ENCODE measurements at places on chromosomes 2 and 18.

DNA sequence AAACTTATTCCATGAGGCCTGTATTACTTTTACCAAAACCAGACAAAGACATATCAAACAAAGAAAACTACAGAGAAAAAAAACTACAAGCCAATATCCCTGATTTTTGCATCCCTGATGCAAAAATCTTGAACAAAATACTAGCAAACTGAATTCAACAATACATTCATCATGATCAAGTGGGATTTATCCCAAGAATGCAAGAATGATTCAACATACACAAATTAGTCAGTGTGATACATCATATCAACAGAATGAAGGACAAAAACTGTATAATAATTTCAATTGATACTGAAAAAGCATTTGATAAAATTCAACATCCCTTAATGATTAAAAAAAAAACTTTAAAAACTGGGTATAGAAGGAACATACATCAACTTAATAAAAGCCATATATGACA, 106.8 kb downstream of the SLC39A10 start:
- DNase-seq, result no peak

- peak; percentile 29 for DNase-seq
Measured at GRCh38 chr2:13413989-13414388, 697.3 kb downstream of the TRIB2 start.

- DNase-seq, result no peak
Measured at GRCh38 chr18:22200611-22201225, 31.3 kb downstream of the GATA6 start.

- no peak for DNase-seq
Measured at GRCh38 chr2:38131676-38132075, 55.7 kb upstream of the CYP1B1 start.

DNA sequence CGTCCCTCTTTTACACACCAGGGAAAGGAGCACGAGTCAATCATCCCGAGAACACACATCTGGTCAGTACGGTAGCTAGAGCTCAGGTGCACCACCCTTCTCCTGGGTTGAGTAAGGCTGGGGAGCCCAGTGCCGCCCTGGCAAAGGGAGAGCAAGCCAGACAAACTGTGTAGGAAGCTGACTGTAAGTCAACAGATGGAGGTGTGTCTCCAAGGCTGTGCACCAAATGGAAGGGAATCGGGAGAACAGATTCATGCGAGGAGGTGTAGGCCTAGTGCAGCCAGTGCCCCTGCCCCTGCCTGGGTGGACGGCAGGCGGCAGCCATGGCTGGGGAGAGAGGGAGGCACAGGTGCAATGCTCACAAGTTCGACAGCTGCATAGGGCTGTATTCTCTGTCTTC, 65.7 kb downstream of the CELF4 start:
- no peak for DNase-seq

GRCh38 chr2:137935591-137935990, 28.7 kb upstream of the HNMT start:
- no peak for DNase-seq

DNA sequence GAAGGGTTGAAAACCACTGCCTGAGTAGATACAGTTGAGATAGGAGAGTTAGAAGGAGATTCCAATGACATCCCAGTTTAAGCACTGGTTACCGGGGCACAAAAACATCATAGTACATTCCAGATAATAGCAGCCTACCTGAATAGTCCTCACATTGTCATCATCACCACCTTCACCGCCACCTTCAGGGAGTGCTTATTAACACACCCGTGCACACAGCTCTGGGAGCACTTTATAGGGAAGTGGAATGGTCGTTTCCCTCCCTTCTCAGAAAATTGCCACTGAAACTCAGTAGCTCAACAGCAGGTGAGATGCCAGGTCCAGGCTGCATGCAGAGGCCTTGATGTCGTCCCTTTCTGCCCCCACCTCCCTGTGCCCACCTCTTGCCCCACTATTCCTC, 8.2 kb downstream of the SERPINB7 start:
- peak; percentile 21 for DNase-seq

- DNase-seq, result peak; percentile 29
Measured at GRCh38 chr2:174606336-174606735, 8.7 kb upstream of the WIPF1 start.

GRCh38 chr2:1265454-1265853, 147.8 kb upstream of the TPO start:
- DNase-seq, result no peak

DNA sequence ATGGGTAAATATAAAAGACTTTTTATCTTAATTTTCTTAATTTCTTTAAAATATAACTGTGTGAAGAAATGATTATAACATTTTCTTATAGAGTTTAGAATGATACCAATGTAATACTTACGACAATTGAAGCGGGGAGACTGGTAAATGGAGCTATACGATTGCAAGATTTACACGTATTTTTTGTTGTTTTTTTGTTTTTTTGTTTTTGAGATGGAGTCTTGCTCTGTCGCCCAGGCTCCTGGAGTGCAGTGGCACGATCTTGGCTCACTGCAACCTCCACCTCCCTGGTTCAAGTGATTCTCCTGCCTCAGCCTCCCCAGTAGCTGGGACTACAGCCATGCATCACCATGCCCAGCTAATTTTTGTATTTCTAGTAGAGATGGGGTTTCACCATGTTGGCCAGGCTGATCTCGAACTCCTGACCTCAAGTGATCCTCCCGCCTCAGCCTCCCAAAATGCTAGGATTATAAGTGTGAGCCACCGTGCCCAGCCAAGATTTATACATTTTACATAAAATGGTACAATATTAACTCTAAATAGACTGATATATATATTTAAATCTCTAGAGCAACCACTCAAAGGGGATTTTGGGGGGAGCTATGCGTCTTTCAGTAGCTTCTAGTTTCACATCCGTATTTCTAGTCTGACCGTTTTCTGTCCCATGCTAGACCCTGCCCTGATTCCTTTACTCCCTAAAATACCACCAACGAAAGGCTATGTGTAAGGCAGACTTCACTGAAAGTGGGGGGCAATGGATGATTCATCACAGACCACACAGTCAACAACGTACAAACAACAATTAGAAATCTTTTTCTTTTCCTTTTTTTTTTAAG, 28.2 kb upstream of the ATG16L1 start:
- DNase-seq, result no peak

DNA sequence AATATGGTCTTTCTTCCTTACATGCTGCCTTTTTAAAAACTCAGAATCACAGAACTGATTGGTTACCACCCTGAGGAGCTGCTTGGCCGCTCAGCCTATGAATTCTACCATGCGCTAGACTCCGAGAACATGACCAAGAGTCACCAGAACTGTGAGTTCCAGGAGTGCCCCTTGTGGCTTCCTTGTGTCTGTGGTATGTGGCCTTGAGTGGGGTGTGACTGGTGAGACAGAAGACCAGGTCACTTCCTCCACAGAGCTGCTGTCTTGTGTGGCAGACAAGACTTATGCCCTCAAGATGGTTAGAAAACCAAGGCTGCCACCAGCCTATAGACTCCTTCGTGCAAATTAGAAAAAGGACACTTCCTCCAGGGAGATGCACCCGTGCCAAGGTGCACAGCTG, 72.6 kb downstream of the EPAS1 start:
- no peak for DNase-seq

GRCh38 chr2:42962508-42962953, 170.1 kb upstream of the HAAO start:
- no peak for DNase-seq

DNA sequence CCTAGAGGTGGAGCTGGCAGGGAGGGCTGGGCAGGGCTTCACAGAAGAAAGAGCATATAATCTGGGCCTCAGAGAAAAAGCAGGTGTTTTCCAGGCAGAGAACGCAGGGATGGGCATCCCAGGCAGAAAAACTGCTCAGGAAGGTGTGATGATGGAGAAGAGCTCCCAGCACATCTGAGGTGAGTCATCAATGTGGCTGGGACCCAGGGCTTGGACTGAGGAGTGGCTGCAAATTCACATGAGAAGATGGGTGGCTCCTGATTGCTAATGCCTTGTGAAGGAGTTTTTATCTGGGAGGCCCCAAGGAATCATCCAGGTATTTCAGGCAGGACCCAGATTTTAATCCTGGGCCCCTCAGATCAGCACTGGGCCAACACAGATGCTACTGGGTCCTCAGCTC, 10.2 kb downstream of the IL1F10 start:
- DNase-seq, result no peak

- DNase-seq, result no peak
Measured at GRCh38 chr2:112075490-112076260, 20.6 kb downstream of the TMEM87B start.

DNA sequence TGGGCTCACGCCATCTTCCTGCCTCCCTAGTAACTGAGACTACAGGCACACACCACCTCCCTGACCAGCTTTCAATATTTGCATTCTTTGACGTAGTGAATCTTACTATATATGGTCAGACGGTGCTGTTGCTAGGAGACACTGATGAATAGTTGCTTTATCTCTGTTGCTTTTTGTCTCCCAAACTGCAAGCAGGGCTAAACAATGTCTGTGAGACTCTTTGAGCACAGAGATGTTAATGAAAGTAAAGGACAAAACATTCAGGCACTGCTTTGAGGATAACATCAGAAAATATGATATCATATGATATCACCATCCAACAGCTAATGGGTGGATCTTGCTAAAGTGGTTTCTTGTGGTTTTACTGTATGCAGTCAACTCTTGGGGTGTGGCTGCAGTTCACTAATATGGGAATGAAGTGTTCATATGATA, 43.0 kb downstream of the EMILIN2 start:
- DNase-seq, result peak; percentile 36

- no peak for DNase-seq
Measured at GRCh38 chr2:162478721-162479129, 134.8 kb downstream of the GCA start.

DNA sequence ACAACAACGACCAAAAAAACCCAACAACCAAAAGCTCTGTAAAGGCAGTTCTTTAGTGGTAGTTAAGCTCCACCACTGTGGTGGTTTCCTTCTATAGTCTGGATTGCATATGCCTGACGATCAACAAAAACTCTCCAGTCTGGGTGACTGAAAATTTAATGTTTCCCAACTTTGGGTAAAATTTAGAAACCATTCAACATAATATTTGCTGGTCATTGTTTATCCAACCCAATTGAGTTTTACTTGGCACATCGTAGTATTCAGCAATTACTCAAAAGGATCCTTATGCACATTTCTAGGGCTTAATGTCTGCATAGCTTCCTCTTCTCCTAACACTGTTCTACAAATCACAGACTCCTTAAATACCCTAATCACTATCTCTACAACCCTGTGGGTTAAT, 1080.2 kb upstream of the NRXN1 start:
- DNase-seq, result no peak

GRCh38 chr2:9114458-9114857, 92.2 kb upstream of the ASAP2 start:
- no peak for DNase-seq

- DNase-seq, result no peak
Measured at GRCh38 chr2:2867397-2867979, 510.1 kb downstream of the EIPR1 start.

DNA sequence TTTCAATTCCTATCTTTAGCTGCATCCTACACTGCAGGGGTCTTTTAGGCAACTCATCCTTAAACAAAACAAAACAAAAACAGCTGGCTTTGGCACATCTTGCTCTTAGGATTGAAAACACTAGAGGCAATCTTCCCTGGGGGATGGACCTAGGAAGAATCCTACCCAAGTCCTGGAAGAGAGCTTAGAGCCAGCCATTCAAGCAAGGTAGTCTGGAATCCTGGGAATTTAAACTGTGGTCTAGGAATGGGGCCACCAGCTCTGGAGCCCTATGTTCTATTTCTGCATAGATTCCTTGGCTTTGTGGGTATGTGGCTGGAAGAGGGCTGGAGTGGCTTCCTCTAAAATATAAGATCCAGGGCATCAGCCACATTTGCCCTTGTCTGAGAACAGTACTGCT, 27.7 kb downstream of the MYL1 start:
- DNase-seq, result no peak

- DNase-seq, result no peak
Measured at GRCh38 chr2:226797989-226798421, 1.6 kb downstream of the IRS1 start.

GRCh38 chr2:225072444-225072843, 30.2 kb upstream of the DOCK10 start:
- DNase-seq, result no peak

DNA sequence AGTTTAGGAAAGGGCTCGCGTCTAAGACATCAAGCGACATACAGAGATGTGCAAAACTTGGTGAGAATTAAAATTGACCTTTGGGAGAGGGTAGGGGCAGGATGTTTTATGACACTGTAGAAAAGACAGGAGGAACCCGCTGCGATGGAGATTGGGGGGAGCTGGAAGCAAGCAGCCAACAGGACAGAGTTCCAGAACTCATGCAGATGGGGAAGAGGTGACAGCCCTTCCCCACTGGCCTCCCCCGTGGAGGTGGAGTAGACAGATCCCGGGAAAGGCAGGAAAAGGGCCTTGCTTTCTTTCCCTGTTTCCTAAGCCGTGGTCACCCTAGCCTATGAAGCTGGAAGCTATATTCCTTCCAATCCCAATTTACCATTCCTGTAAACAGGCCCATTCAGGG, 39.1 kb downstream of the ANO7 start:
- no peak for DNase-seq

GRCh38 chr2:56376699-56377665, 193.2 kb downstream of the CCDC85A start:
- no peak for DNase-seq

GRCh38 chr2:181131584-181131983, 151.2 kb downstream of the UBE2E3 start:
- DNase-seq, result no peak

DNA sequence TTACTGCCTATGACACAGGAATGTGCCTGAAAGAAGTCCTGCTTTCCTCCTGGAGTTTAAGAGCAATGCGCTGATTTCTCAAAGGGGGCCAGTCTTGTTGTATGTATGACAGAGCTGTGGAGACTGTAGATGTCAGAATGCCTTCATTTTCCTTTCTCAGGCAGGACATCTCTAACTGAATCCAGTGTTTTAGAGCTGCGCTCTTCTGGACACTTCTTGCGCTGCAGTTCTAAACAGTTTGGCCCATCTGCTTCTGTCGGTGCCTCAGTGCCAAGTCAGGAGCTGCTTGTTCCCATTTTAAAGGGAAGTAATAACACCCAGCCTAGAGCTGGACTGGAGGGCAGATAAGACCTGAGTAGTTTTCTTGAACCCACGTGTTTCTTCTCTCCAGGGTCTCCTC, 91.4 kb downstream of the ESCO1 start:
- peak; percentile 29 for DNase-seq

DNA sequence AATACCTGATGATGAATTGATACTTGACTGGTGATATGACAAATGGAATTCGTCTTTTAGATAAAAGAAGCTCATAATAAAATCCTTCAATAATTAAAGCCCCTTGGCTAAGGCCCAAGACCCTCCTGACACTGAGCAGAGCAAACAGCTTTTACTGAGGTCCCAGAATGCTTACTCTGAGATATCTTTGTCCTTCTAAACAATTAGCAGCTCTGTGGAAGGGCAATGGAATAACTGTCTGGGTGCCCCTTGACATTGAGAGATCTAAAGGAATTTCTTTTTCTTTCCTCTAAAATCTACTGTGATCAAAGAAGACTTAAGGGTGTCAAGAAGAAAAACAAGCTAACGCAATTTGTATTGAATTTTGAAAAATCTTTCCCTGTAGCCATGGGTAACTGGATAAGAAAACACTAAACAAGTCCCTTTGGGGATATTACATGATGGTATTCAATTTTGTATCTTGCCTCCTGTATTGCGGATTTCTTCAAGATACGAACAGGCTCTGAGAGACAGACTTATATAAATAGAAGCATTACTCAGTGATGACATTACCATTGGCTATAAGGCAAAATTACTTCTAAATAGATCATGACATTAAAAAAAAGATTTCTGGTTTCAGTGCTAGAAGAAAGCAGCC, 128.8 kb downstream of the MREG start:
- no peak for DNase-seq

- DNase-seq, result no peak
Measured at GRCh38 chr2:65161551-65162100, 31.7 kb upstream of the RAB1A start.

- no peak for DNase-seq
Measured at GRCh38 chr2:74552914-74553811, 579 bp downstream of the LOXL3 start.
